ENCODE measurements at places on chromosomes 3 and 15.
A peak's percentile ranks its signal among the peaks of the same experiment; 100 is the strongest.

- DNase-seq = no peak
Observed at GRCh38 chr3:185813691-185814215, 11.1 kb downstream of the IGF2BP2 start.

DNA sequence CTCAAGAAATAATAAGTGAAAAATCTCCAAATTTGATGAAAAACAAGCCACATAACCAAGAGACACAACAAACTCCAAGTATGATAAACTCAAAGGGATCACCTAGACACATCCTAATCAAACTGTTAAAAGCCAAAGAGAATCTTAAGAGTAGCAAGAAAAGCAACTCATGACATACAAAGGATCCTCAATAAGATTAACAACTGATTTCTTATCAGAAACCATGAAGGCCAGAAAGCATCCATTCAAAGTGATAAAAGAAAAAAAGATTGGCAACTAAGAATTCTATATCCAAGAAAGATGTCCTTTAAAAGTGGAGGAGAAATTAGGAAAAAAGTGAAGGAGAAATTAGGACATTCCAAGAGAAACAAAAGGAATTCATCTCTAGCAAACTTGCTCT is 23.5 kb downstream of the CHSY1 start:
- DNase-seq = no peak

DNA sequence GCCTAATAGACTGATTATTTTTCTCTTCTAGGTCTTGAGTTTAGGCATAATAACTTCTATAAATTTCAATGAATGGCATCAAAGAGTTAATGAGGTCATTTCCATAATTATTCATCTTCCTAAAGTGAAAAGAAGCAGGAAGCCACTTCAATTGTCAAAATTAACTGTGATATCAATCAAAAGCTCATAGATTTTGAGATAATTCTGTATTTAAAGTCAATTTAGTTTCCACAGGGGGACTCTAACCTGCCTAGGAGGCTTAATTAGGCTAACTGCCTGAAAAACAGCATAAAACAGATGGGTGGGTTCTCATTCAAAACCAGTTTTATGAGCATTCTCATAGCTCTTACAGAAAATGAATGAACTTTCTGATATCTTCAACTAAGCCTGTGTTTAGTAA is 177.8 kb downstream of the OTOL1 start:
- DNase-seq = no peak

- no peak for DNase-seq
Observed at GRCh38 chr3:5332270-5332956, 144.9 kb downstream of the EDEM1 start.

GRCh38 chr15:94671858-94672532 is 440.6 kb downstream of the MCTP2 start:
- peak; percentile 17 for DNase-seq

DNA sequence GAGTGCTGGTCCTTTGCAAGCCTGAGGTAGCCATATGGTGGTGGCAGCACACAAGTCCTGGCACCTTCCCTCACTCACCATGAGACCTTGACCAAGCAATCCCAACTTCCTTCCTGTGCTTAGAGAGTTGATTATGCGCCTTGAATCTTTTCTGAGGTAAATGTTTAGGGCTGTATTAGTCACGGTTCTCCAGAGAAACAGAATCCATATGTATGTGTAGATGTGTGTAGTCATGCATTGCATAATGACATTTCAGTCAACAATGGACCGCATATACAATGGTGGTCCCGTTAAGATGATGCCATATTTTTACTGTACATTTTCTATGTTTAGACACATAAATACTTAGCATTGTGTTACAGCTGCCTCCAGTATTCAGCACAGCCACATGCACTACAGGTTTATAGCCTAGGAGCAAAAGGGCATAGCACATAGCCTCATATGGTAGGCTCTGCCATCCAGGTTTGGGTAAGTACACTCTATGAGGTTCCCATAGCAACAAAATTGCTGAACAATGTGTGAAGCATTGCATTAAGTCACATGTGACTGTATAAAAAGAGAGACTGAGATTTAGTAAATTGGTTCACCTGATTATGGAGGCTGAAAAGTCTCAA is 20.2 kb upstream of the NUP210 start:
- DNase-seq = no peak

DNA sequence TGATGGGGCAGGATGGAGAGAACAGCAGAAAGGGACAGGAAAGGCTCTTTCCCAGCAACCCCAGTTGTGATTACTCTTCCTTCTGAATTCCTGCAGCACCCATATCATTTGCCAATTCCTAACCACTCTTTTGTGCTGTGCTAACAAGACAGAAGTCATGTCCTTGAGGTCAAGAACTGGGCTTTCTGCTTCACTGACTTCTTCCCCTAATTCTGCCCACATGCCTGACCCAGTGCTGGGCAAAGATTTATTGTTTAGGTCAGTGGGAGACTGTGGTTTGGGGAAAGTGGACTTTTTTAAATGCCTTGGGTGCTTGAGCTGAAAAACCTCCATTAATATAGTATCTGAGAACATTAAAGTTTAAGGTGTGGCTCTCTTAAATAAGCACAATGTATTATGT is 4.2 kb upstream of the EFCAB12 start:
- no peak for DNase-seq

DNA sequence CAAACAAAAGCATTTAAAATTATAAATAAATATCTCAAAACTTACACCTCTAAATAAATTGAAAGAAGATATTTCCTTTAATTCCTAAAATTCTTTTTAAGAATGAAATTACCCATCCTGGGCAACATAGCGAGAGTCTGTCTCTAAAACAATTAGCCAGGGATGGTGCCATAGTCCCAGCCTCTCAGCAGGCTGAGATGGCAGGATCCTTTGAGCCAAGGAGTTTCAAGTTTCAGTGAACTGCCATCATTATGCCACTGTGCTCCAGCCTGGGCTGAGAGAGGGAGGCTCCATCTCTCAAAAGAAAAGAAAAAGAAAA is 25.4 kb downstream of the AADAC start:
- no peak for DNase-seq

DNA sequence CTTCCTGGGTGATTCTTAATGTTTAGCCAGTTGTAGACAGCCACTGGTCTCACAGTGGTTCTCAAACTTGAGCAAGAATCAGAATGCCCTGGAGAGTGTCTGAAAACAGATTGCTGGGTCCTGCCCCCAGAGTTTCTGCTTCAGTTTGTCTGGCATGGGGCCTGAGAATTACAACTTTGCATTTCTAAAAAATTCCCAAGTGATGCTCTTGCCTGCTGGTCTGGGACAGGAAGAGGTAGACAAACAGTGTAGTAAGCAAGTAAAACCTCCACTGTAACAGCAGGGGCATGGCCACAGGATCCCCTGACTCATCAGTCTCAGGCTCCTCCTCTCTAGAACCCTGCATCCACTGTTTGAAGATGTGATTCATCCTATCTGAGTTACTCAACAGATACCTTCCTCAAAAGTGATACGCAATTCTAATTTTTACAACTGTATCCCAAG is 36.5 kb downstream of the DZIP1L start:
- DNase-seq = peak; percentile 66

GRCh38 chr15:84878504-84878903 is 6.0 kb upstream of the SLC28A1 start:
- DNase-seq = peak; percentile 48

DNA sequence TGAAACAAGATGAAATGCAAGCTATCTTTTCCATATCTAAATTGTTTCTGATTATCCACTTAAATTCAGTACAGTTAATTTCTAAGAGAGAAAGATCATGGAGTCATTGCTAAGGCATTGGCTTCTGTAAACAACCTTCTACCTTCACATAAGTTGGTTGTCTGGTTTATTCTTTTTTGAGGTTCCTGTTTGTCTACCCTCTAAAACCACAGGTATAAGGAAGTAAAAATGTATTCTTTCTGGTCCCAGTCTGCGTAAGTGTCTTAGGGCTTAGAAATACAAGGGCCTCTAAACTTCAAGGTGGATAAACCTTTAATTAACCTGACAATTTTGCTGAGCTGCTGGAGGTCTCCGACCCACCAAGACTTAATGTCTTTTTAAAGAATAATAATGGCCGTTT is 3.6 kb upstream of the ATOSA start:
- DNase-seq = no peak

DNA sequence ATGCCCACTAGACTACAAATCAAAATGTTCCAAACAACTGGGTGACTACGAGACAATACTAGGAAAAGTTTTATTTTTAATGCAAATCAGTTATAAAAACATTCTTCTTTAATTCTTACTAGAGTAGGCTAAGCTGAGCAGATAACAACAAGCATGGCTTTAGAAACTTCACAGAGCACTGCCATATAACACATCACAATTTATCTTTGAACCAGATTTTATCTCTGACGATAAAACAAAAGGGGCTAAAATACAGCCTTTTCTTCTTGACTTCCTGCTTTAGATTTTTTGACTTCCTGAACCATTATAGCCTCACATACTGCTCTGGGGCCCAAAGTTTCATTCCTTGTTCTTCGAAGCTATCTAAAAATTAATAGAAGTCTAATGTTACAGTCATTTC is 25.9 kb downstream of the TBC1D2B start:
- DNase-seq = no peak

DNA sequence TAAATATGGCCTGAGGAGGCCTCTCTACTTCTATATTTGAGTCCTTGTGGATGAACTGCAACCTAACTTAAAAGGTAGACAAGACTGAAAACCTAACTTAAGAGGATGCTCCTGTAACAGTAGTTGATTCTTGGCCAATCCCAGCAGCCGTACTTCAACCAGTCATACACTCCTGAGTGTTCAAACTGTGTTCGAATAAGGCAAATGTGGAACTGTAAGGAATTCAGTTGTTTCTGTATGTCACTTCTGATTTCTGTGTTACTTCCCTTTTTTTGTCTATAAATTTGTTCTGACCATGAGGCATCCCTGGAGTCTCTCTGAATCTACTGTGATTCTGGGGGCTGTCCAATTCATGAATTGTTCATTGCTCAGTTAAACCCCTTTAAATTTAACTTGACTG is 20.5 kb downstream of the GALK2 start:
- DNase-seq = no peak

GRCh38 chr15:73914145-73914544 is 12.1 kb upstream of the LOXL1 start:
- DNase-seq = no peak

DNA sequence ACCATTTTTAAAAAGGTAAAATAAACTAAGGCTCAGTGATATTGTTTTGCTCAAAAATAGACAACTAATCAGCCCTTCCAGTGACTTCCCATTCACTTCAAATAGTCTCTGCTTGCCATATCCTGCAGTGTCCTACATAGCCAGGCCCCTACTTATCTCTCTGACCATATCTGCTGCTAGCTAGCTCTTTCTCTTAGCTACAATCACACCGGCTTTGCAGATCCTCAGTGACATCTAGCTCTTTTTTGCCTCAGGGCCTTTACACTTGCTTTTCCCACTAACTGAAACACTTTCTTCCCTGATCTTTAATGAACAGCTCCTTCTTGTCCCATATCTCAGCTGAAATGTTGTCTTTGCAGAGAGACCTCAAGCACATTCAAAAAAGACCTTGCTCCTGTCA is 161.3 kb downstream of the IL5RA start:
- no peak for DNase-seq

GRCh38 chr3:43207628-43208085 is 78.7 kb upstream of the SNRK start:
- DNase-seq = no peak

DNA sequence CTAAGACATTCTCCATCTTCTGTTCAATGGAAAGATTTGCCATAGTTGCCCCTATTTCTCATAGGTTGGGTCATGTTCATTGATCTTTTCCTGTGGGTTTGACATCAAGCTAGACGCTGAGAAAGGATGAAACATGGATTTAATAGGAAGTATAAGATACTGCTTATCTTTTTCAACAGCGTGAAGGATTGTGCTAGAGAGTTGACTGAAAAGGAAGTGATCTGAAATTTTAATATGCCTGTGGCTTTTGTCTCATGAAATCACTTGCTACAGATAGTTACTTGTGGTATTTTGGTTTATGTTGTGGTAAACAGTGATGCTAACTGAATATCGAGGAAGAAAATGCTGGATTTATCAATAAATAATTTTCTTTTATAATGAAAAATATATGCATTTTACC is 442.9 kb downstream of the EDEM1 start:
- no peak for DNase-seq
